ENCODE measurements at places on chromosomes 1 and 21.

GRCh38 chr1:46747683-46748288 lies 28.9 kb upstream of the EFCAB14 start:
- no peak for DNase-seq

- no peak for DNase-seq
Observed at GRCh38 chr1:15489052-15489736, 13.3 kb downstream of the CELA2B start.

DNA sequence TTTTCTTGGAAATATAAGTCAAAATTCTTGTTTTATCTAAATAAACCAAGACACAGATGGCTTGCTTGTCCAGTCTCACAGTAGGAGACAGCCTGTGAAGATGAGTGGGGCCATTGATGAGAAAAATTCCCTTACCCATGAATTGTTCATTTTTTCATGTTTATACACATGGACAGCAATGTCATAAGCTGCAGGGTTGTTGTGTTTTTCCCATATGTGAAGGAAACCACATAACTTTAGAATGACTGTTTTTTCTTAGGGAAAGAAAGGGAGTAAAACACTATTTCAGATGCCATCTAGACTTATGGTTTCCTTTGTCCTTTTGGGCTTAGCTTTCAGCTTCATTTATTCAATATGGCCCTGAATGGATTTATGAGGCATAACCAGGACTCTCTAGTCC lies 622.5 kb upstream of the NR5A2 start:
- no peak for DNase-seq

DNA sequence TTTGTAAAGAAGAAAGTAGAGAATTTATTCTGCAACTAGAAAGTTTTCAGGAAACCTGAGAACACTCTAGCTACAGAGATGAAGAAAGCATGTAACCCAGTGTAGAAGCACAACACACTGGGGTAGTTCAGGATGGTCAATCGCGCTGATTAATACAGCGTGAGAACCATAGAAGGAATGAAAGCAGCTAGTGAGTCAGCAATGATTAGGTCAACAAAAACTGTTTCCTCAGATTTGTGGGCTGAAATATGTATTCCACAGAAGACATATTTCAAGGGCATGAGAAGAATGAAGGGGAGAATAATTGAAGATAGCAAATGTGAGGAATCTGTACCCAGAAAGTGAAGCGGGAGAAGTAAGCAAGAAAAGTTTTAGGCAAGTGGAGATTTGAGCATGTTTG lies 97.8 kb upstream of the ADGRL2 start:
- no peak for DNase-seq

DNA sequence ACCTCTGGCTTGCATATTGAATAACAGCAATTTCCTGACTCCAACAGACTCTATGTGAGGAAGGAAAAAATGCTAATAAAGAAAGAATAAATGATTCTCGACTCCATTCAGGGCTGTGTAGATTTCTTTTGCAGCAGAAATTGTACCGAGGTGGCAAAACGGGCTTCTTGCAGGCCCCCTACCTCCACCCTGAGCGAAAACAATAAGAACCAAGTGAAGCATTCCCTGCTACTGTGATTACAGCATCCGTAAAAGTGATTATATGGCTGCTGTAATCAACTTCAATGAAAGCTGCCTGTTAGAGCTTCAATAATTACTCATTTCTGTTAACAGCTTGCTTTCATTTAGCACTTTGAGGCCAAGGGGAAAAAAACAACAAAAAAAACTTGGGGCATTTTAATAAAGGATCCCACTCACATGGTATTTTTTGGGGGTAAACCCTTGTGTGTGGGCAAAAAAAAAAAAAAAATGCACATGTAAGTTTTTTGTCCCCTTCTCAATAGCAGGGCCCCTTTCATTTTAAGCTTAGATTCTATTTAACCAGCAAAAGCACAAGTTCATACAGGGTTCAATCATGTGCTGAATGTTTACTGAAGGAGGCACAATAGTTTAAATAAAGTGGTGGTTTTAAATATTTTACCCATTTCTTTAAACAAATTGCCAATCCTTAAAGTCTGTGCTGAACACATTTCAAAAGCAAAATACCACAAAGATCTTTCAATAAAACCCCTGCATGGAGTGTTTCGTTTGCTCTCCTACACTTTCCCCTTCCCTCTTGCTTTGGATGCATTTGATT lies 271.6 kb downstream of the LMO4 start:
- no peak for DNase-seq

DNA sequence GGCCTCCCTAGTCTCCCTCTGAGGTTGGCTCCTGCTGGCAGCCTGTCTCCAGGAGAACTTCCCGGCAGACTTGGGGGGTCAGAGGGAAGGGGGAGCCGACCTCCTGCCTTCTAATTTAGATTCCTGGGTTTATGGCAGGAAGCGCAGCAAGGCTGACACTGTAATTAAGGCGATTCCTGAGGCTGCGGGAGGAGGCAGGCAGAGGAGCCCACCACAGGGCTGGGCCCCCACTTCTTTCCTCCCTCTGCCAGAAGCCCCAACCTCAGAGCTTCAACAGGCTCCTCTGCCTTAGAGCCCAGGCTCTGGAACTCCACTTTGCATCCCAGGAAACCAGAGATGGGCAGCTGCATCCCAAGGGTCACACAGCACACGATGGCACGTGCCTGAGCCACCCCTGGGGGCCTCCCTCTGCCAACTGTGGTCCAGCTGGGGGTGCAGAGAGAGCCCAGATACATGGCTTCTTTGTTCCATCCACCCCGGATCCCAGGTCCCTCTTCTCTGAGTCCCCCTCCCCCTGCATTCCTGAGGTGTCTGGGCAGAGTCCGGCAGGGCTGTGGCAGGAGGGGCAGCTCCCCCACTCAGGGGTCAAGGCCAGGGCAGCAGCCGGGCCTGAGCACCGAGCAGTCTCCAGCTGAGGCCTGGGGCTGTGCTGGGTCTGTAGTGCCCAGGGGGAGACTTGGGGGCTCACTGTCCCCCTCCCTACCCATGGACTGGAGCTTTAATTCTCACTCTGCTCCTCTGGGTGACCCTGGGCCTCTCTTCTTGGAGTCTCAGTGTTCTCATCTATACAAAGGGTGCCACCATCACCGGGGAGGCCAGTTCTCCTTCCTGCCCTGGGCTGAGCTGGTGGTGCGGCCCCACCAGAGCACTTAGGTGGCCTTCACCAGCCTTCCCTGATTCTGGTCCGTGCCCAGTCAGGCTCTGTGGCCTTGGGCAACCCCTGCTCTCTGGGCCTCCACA lies 39.4 kb upstream of the FAM131C start:
- no peak for DNase-seq

GRCh38 chr1:10104834-10105233 lies 72.1 kb downstream of the UBE4B start:
- no peak for DNase-seq

DNA sequence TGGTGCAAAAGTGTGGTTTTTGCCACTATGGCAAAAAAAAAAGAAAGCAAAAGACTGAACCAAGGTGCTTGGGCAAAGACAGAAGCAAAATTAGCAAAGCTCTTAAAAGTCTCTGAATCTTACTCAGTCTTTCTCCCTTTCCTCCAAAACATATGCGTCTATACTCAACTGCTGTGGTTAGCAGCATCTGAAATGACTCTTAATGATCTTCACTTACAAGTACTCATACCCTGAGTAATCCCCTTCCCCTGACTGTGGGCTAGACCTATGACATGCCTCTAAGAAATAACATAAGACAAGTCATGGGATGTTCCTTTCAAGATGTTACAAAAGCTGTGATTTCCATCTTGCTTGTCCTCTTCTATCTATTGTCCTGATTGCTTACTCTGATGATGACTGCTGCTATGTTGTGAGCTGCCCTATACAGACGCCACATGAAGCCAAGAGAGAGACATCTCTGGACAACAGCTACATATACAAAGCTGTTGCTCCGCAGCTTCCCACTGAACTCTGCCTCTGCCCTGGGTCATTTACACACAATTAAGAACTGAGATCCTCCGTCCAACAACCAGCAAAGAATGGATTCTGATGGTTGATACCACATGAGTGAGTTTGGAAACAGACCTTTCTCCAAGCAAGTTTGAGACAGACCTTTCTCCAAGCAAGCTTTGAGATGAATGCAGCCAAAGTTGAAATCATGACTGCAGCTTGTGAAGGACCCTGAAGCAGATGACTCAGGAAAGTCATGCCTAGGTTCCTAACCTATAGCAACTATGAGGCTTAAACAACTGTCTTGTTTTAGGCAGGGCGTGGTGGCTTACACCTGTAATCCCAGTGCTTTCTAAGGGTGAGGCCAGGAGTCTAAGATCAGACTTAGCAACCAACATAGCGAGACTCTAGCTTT lies 55.2 kb downstream of the PUM1 start:
- DNase-seq: no peak

DNA sequence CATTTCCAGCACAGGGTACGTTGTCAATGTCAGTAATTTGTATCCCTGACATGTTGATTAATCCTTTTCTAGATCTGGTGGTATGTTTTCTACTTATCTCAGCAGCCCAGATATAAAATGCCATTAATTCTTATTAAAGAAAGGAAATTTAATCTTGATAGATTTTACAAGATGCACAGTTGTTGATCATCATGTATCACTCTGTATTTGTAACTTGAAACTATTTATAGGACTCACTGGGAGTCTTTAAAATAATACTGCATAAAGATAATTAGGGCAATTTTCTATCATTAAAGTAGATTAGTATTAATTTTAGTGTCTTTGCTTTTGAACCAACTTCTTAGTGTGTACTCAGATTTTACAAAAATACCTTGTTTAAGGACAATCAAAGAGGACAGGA lies 84.9 kb downstream of the GREM2 start:
- DNase-seq: no peak

- no peak for DNase-seq
Observed at GRCh38 chr1:183589874-183590243, 400 bp downstream of the NCF2 start.

- no peak for DNase-seq
Observed at GRCh38 chr21:41147979-41148355, 20.0 kb upstream of the BACE2 start.

- no peak for DNase-seq
Observed at GRCh38 chr1:64077281-64077940, 126.0 kb upstream of the UBE2U start.

GRCh38 chr1:27630859-27631491 lies 4.0 kb downstream of the FGR start:
- DNase-seq: no peak

DNA sequence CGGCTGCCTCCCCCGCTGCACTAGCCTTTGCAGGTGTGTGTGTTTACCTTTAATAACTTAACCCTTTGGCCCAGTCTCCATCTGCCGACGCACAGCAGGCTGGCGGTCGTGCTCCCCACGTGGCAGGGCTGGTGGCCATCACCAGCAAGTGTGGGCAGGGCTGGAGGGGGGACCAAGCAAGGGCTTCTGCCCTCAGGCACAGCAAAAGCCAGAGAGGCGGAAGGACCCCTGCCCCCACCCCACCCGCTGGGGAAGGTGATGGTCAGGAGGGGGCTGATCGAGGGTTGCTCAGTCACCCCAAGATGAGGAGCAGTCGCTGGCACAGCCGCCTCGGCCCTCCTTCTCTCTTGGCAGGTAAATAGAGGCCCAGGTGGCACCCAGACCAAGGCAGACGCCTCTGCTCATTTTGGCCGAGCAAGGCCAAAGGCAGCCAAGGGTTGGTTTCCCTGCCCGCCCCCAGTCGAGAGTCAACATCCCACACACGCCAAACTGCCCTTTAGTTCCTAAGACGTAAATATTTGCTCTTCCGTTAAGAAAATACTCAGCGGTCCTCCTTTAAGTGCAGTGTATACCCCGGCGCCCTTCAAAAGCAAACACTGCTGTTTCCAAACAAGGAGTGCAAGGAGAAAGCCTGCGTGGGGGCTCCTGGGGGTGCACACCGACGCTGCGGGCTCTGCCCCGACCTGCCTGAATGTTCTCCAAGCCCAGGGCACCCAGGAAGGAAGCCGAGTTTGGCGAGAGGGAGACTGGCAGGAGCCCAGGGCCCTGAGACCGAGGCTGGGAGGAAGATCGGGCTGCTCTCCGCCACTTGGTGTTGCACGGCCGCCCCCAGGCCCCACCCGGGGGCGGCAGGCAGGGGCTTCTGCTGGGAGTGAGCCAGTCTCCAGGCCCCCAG lies 82.7 kb downstream of the SIK1 start:
- DNase-seq: no peak

- no peak for DNase-seq
Observed at GRCh38 chr1:78688697-78689096, 39.1 kb downstream of the IFI44 start.

GRCh38 chr1:169466259-169467230 lies 19.2 kb downstream of the SLC19A2 start:
- no peak for DNase-seq

GRCh38 chr21:32298148-32298559 lies 501 bp upstream of the MRAP start:
- no peak for DNase-seq

DNA sequence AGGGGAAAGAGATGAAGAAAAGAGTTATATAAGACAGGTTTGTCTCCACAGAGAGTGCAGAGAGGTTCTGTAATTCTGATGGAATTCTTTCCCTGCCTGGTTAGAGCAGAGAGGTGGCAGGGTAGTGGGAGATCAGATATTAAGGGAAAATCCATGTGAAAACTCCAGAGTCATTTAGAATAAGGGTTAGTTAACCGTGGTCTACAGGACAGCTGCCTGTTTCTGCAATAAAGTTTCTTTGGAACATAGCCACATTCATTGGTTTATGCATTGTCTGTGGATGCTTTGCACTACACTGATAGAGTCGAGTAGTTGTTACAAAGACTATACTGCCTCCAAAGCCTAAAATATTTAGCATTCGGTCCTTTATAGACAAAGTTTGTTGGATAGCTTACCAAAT lies 55.6 kb downstream of the LRRC8D start:
- no peak for DNase-seq

DNA sequence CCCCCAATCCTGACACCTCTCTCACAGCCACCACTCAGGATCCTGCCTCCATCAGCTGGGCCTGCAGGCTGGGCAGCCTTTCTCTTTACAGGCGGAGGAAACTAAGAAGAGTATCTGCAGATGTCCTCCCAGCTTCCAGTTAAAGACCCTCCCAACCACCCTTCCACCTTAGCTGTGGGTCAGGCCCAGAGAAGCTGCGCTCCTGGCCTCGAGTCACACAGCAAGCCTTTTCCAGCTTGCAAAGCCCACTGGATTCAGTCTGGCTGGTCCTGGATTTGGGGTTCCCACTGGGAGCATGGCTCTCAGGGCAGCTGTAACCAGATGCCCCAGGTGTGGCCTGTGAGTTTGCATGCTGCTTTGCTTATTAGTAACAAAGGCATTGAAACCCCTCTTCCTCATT lies 19.9 kb downstream of the KCNQ4 start:
- DNase-seq: no peak

Measured in right lobe of liver (tissue), 6 donors.